Sciatic nerve (tissue), 2 donors: ENCODE measurements at places on chromosomes 6 and 20. TPM values are rescaled to one million over a fixed set of nuclear protein-coding genes. Genes with fewer than 3 reads are reported as not detected.

DNA sequence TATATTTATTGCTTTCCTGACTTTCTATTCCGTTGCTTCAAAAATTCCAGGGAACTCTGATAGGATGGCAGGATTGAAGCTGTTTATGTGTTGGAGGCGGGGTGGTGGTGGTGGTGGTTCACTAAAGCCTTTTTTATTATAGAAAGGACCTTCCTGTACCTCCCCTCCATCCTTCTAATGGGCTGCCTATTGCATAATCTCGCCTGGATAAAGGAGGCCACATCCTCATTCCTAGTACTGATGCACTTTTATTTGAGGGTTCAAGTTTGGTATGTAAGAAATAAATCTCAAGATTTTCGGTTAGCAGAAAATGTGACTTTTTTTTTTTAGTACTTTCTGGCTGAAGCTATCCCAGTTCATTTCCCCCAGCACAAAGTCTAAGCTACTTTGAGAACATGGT, 18.7 kb upstream of the CTAGE9 start:
- no peak for DNase-seq

DNA sequence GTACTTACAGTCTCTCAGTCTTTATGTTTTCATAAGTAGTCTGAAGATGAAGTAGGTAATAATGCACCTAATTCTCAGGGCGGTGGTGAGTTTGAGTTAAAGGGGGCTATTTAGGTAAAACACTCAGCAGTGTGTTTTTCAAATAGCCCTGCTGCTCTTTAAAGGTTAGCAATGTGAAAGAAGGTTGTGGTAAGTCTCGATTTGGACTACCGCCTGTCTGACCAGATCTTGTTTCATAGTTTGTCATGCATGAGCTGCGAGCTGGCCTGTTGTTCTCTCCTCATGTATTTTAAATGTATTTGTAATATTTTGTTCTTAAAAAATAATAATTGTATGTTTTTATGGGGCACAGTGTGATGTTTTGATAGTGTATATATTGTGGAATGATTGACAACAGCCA, 340.2 kb downstream of the DHX35 start:
- no peak for DNase-seq

DNA sequence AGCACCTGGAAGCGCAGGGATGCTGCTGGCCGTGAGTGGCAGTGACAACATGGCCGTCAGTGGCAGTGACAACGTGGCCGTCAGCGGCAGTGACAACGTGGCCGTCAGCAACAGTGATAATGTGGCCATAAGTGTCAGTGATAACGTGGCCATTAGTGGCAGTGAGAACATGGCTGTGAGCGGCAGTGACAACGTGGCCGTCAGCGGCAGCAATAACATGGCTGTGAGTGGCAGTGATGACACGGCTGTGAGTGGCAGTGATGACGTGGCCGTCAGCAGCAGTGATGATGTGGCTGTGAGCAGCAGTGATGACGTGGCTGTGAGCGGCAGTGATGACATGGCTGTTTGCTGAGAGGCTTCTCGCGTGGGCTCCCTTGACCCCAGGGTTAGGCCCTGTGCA, 169.8 kb downstream of the ERMARD start:
- DNase-seq = no peak

DNA sequence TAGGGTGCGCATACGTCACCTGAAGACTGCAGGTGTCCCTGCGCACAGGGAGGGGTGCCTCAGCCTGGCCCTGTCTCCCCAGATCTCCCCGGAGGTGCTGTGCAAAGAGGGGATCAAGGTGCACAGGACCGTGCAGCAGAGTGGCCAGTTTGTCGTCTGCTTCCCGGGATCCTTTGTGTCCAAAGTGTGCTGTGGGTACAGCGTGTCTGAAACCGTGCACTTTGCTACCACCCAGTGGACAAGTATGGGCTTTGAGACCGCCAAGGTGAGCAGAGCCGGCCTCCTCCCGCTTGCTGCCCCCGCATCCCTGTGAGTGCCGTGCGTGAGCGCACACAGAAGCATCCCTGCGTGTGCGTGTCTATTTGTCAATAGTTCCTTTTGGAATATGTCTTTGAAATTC, 150.7 kb downstream of the DTNBP1 start:
- no peak for DNase-seq

DNA sequence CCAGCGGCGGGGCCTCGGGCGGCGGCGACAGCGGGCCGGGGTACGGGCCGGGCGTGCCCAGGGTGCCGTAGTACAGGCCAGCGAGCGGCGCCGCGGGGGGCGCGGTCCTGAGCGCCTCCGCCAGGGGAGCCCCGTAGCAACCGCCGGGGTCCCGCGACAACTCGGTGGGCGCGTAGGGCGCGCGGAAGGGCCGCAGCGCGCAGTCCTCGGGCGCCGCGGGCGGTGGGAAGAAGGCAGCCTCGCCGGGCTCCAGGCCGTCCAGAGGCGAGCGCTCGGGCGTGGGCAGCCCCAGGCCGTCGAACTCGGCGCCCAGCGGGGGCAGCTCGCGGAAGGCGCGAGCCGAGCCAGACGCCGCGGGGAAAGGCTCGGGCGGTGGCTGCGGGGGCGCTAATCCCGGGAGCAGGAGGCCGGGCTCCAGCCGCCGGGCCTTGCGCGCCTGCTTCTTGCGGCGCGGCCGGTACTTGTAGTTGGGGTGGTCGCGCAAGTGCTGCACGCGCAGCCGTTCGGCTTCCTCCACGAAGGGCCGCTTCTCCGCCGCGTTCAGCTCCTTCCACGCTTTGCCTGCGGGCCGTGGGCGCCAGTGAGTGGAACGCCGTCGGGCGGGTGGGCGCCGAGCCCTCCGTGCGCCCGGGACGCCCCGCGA, 916 bp downstream of the SOX18 start:
- DNase-seq = no peak

DNA sequence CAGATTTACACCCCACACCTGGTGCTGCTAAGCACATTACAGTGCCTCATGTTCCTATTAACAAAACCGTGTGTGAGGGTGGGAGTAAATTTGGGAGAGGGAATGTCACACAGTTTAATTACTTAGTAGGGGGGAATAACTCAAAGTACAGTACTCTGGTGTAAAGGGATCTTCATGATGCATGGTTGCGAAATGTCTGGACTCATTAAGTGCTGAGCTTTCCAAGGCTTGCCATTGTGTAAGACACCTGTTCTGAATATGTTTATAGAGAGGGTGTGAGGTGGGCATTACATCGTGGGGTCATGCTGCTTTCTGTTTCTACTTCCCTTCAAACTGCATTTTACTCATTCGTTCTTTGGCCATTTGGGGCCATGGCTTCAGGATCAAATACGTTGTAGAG, 181.2 kb downstream of the ADGRG6 start:
- no peak for DNase-seq

Gene TNF
- total RNA-seq = 0.40 TPM

Gene KIF25
- total RNA-seq = 1.6 TPM
